T-helper 9 cell (primary cell): ENCODE measurements at places on chromosomes 1 and 21.

GRCh38 chr1:40849801-40850592 lies 12.2 kb downstream of the CITED4 start:
- DNase-seq = peak; percentile 66

- no peak for DNase-seq
Measured at GRCh38 chr1:109242387-109242786, 7.0 kb upstream of the CELSR2 start.

DNA sequence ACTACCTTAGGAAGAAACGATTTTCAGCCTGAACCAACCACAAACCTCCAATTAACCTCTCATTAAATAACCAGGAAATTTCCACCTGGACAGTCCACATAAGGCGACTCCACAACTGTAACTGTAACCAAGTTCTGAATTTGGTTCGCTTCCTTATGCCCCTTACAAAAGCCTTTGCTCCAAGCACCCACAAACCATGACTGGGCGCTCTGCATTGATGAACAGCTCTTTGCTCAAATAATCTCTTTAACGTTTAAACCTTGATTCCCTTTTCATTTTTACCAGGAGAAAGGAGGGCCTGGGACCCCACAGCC lies 38.2 kb upstream of the ZNF124 start:
- DNase-seq = no peak

- no peak for DNase-seq
Measured at GRCh38 chr1:147105909-147106308, 66.4 kb downstream of the PRKAB2 start.

DNA sequence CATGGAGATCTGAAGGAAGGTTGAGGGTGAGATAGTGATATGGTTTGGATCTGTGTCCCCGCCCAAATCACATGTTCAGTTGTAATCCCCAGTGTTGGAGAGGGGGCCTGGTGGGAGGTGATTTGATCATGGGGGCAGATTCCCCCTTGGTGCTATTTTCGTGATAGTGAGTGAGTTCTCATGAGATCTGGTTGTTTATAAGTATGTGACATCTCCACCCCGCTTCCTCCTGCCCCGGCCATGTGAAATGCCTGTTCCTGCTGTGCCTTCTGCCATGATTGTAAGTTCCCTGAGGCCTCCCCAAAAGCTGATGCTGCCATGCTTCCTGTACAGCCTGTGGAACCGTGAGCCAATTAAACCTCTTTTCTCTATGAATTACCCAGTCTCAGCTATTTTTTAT lies 451.9 kb upstream of the VAMP3 start:
- DNase-seq = no peak

GRCh38 chr1:34057347-34058130 lies 107.5 kb downstream of the CSMD2 start:
- DNase-seq = no peak

DNA sequence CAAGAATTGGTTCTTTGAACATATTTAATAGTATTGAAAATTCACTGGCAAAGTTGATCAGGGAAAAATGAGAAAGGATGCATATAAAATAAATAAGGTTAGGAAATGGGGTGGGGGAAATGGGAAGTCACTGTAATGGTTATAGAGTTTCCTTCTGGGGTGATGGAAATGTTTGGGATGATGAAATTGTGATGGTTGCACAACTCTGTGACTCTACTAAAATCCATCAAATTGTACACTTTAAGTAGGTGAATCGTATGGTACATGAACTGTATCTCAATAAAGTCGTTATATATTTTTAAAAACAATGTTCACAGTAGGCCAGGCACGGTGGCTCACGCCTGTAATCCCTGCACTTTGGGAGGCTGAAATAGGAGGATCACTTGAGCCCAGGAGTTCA lies 56.4 kb upstream of the ZYG11A start:
- DNase-seq = no peak

DNA sequence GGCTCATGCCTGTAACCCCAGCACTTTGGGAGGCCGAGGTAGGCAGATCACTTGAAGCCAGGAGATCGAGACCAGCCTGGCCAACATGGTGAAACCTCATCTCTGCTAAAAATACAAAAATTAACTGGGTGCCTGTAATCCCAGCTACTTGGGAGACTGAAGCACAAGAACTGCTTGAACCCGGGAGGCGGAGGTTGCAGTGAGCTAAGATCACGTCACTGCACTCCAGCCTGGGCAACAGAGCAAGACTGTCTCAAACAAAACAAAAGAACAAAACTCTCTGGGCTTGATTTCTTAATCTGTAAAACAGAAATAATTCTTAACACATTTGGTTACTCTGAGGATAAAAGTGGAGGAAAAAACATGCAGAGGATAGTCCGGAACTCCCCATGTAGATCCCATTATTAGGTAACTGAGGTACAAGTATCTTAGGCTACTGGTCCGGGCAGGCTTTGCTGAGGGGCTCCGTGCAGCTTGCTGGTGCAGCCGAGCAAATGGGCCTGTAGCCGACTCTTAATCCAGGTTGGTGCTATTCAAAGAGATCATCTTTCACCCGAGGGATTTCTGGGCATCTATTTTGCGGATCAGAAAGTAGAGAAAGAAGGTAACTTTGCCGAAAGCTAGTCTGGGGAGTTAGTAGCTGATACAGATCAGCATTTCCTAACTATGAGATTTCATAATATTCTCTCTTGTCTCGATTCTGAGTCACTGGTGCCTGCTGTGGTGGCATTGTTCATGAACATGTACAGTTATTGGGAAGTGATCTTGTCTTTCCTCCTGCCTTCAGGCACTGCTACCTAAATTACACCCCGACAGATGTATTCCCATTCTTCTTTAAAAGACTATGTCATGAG lies 56.8 kb downstream of the NFIA start:
- no peak for DNase-seq

- DNase-seq = peak; percentile 59
Measured at GRCh38 chr1:244461245-244462071, at the start of gene CATSPERE. Gene CATSPERE, plus strand, starts transcription at chr1:244461273. Its CDS starts 157 bp downstream, at chr1:244461430.

DNA sequence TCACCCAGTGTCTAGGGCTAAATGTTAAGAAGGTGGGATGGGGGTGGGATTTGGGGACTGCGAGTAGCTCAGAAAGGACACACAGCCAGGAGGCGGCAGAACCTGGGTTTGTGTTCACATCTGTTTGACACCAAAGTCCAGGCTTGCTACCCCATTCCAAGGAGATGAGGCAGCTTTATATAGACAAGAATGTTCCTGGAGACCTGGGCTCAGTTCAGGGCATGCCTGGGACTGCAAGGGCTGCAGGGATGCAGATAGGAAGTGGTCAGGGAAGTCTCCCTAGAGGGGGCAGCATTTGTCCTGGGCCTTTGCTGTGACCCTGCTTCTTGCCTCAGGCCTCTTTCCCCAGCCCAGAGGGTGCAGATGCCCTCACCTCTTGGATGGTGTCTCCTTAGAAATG lies 16.3 kb downstream of the PADI3 start:
- DNase-seq = no peak

DNA sequence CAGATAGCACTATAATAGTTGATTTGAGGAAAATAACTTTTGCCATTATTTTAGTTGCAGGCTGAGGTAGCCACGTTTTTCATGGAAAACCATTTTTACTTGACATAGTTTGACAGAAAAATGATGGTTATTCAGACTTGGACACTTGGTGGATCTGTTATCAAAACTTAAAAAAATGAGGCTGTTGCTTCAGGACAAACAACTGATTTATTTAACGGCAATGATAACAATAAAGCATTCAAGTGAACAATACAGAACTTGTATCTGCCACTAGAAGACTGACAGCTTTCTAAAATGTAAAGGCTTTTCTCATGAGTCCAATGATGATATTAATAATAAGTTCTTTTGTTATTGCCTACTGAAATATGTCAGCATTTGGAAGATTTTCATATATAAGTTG lies 322.9 kb downstream of the BRINP3 start:
- DNase-seq = no peak

DNA sequence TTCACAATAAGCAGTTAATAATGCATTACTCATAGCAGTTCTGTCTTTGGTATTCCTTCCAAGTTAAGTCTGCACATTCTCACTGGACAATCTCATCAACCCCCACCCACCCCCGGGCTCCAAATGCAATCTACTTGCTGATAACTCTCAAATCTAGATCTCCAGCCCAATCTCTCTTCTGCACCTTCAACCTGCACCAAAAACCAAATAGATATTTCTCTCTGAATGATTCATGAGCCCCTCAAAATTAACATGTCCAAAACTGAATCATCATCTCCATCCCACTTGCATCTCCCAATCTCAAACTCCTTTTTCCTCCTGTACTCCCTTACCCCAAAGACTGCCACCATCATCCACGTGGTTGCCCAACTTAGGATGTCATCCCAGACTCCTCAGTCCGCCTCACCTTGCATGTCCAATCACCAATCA lies 2.7 kb downstream of the DOCK7 start:
- DNase-seq = no peak

DNA sequence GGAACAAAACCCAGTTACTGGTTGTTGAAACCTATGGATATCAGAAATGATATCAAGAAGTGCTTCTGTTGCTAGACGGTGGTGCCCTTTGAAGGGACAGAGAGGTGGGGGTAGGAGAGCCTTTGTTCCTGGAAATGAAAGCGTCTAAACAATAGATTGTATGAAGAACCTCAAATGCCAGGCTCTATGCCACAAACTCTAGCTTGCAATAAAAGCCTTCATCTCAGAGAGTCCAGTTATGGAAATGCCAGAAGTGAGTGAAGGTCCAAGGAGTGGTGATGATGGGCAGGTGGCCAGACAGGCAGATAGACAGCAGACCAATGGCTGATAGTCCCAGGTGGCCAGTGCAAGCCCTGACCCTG lies 414.1 kb upstream of the PROX1 start:
- no peak for DNase-seq

GRCh38 chr1:47873337-47873736 lies 123.8 kb downstream of the TRABD2B start:
- DNase-seq = no peak

DNA sequence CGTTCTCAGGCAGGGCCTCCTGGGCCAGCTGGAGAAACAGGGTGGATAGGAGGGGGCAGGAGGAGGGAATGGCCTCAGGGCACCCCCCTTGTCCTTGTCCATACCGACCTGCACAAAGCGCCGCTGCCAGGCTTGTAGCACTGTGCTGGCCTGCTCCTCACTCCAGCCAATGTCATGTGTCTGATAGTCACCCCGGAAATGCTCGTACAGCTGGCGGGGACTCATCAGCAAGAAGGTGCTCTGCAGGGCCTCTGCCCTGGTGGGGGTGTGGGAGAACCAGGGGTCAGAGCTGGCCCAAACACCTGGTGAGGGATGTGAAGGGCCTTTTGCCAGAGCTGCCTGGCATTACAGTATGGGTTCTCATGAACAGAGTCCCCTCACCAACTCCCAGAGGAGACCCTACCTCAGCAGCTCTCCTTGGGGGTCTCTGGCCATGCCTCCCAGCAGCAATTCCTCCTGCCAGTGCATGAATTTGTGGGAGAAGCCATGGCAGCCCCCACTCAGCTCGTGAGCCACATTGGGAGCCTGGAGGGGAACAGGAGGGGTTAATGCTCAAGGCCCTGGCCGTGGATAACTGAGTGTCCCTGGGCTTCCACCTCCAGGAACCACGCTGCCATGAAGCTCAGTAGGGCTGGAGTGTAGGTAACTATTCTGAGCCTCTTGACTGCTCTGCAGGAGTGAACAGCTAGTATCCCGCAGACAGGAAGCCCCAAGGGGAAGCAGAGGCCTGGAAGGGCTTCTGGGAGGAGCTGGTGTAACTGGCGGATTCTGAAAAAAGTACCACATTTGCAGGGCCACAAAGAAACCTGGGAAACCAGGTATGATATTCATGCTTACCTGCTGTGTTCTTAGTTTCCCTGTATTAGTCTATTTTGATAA lies 13.3 kb downstream of the PTCH2 start:
- DNase-seq = no peak
